Activated T-helper 1 cell treated with anti-CD3 and anti-CD28 coated beads, Interleukin-12 subunit alpha, Interleukin-12 subunit beta, Interleukin-2, Interleukin-4 antibody, amounts not matched to agents 30 ng/mL and 10 ng/mL and 1 ng/mL, durations not matched to agents 14 hours and 24 hours and 36 hours (primary cell): ENCODE measurements at places on chromosomes 4 and X. TPM values are rescaled to one million over a fixed set of nuclear protein-coding genes. Genes with fewer than 3 reads are reported as not detected.

GRCh38 chr4:154366956-154367355 is 124.6 kb downstream of the DCHS2 start:
- DNase-seq: no peak
- peaks cover 21% of the 10 kb centered on the region for H3K4me1 ChIP-seq
- no peaks in the 10 kb centered on the region for H3K36me3 ChIP-seq
- no peak overlapping the region for H3K27ac ChIP-seq

Gene PHKA1
- 7.5 TPM in 2 replicates for total RNA-seq

Gene P2RY10
- 34.6 and 44.9 TPM in 2 replicates for total RNA-seq

Gene DOCK11
- 28.6 and 30.1 TPM in 2 replicates for total RNA-seq

Gene USP17L10
- not detected in 2 replicates for total RNA-seq

Gene ANKRD50
- total RNA-seq: 0.03 and 0.12 TPM in 2 replicates

Gene SYN1
- 0.21 and 0.22 TPM in 2 replicates for total RNA-seq

- no peak overlapping the region for H3K4me3 ChIP-seq
- no peaks in the 10 kb centered on the region for H3K27me3 ChIP-seq
- no peak overlapping the region for H3K27ac ChIP-seq
- H3K4me1 ChIP-seq: peaks cover 8% of the 10 kb centered on the region
Observed at GRCh38 chr4:53076374-53076958, 214.3 kb downstream of the RASL11B start.

Gene ADH1B
- total RNA-seq: not detected in 2 replicates

Gene ITIH6
- not detected in 2 replicates for total RNA-seq

Gene YY2
- 2.2 and 2.3 TPM in 2 replicates for total RNA-seq

Gene SYTL4
- not detected in 2 replicates for total RNA-seq

GRCh38 chrX:132692066-132692465 is 203.2 kb upstream of the MBNL3 start:
- no peak for DNase-seq
- H3K4me1 ChIP-seq: no peaks in the 10 kb centered on the region
- H3K4me3 ChIP-seq: no peak overlapping the region
- peaks cover 7% of the 10 kb centered on the region for H3K27me3 ChIP-seq
- H3K27ac ChIP-seq: no peak overlapping the region
- no peaks in the 10 kb centered on the region for H3K36me3 ChIP-seq

DNA sequence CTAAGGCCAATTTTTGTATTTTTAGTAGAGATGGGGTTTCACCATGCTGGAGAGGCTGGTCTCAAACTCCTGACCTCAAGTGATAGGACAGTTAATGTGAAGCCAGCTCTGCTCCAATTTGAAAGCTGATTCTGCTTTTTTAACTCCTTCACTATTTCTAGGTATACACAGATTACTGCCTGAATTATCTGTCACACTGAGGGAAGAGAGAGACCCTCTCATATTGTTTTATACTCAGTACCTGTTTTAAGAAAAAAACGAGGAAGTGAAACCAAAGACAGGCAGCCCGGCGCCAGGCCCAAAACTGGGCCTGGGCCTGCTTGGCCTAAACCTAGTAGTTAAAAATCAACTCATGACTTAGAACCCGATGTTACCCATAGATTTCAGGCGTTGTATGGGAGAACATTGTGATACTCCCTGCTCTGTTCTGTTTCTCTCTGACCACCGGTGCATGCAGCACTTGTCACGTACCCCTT is 1601.5 kb upstream of the PCDH10 start:
- no peaks in the 10 kb centered on the region for H3K27me3 ChIP-seq
- H3K4me3 ChIP-seq: no peak overlapping the region
- DNase-seq: no peak
- H3K4me1 ChIP-seq: no peaks in the 10 kb centered on the region

Gene ARSJ
- not detected in 2 replicates for total RNA-seq

DNA sequence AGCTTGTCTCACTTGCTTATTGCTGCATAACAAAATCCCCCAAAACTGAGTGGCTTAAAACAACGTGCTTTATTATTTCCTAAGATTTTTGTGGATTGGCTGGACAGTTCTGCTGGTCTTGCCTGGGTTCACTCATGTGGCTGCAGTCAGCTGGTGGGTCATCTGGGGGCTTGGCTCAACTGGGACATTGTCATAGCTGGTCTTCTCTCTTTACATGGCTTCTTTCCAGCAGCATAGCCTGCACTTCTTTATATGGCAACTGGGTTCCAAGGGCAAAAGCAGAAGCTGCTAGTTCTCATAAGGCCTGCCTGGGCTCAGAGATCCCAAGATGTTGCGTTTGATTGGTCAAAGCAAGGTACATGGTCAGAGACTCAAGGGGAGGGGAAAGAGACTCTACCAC is 33.7 kb upstream of the STAG2 start:
- H3K4me1 ChIP-seq: no peaks in the 10 kb centered on the region
- DNase-seq: no peak
- no peaks in the 10 kb centered on the region for H3K36me3 ChIP-seq
- H3K27ac ChIP-seq: no peak overlapping the region
- no peaks in the 10 kb centered on the region for H3K27me3 ChIP-seq

- no peak overlapping the region for H3K27ac ChIP-seq
- no peak overlapping the region for H3K4me3 ChIP-seq
- no peaks in the 10 kb centered on the region for H3K36me3 ChIP-seq
- DNase-seq: no peak
- no peaks in the 10 kb centered on the region for H3K27me3 ChIP-seq
Observed at GRCh38 chr4:165834116-165834515, 38.9 kb upstream of the TLL1 start.

- DNase-seq: no peak
- no peaks in the 10 kb centered on the region for H3K36me3 ChIP-seq
- no peak overlapping the region for H3K4me3 ChIP-seq
- H3K27ac ChIP-seq: no peak overlapping the region
- no peaks in the 10 kb centered on the region for H3K4me1 ChIP-seq
Observed at GRCh38 chrX:16702700-16703599, 9.5 kb downstream of the CTPS2 start.

GRCh38 chr4:1385373-1386340 is 20.6 kb downstream of the NKX1-1 start:
- H3K27ac ChIP-seq: no peak overlapping the region
- H3K4me1 ChIP-seq: no peaks in the 10 kb centered on the region
- DNase-seq: no peak

Gene TEX13D
- 0.05 TPM in 1 of 2 replicates, not detected in the other for total RNA-seq

Gene TMPRSS11A
- not detected in 2 replicates for total RNA-seq

GRCh38 chr4:54213001-54213400 is 16.1 kb upstream of the PDGFRA start:
- no peak for DNase-seq
- H3K4me3 ChIP-seq: no peak overlapping the region
- H3K36me3 ChIP-seq: no peaks in the 10 kb centered on the region
- H3K4me1 ChIP-seq: peaks cover 4% of the 10 kb centered on the region
- H3K27ac ChIP-seq: no peak overlapping the region
- peaks cover 15% of the 10 kb centered on the region for H3K27me3 ChIP-seq

Gene RNF128
- not detected in 2 replicates for total RNA-seq

DNA sequence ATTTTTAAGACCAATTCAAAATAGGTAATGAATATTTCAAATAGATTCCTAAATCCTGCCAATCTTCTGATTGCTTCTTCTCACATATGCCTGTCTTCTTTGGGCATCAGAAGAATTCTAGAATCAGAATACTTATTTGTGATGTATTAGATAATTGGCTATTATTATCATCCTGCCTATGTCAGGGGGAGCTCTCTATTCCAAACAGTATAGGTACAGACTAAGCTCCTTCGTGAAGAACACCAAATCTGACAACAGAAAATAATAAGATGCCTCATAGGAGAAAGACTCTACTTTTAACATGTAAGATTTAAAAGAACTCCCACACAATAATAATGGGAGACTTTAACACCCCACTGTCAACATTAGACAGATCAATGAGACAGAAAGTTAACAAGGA is at the start of gene IQCM:
Gene IQCM, minus strand, starts transcription at position 101 of the 400 bp plus-strand sequence. CDS start 73,152 bp downstream, outside the sequence.
- no peaks in the 10 kb centered on the region for H3K4me1 ChIP-seq
- H3K27ac ChIP-seq: no peak within 1 kb of the TSS
- DNase-seq: no peak

GRCh38 chr4:74055096-74055495 is 16.6 kb upstream of the CXCL3 start:
- no peak overlapping the region for H3K27ac ChIP-seq
- H3K4me1 ChIP-seq: no peaks in the 10 kb centered on the region
- DNase-seq: no peak
- H3K36me3 ChIP-seq: no peaks in the 10 kb centered on the region

Gene FGF5
- 0.05 TPM in 1 of 2 replicates, not detected in the other for total RNA-seq

DNA sequence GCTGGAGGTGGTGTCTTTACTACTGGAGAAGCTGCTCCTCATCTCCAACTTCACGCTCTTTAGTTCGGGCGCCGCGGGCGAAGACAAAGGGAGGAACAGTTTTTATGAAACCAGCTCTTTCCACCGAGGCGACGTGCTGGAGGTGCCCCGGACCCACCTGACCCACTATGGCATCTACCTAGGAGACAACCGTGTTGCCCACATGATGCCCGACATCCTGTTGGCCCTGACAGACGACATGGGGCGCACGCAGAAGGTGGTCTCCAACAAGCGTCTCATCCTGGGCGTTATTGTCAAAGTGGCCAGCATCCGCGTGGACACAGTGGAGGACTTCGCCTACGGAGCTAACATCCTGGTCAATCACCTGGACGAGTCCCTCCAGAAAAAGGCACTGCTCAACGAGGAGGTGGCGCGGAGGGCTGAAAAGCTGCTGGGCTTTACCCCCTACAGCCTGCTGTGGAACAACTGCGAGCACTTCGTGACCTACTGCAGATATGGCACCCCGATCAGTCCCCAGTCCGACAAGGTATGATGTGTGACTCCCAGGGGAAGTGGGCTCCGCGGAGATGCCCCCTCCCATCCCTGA is 634 bp downstream of the LRAT start:
- H3K27ac ChIP-seq: no peak overlapping the region
- H3K4me3 ChIP-seq: peak overlapping the region; percentile 85
- no peaks in the 10 kb centered on the region for H3K36me3 ChIP-seq

Gene AKAP4
- total RNA-seq: not detected in 2 replicates

GRCh38 chr4:41657561-41657960 is 91.0 kb downstream of the PHOX2B start:
- H3K27me3 ChIP-seq: peaks cover 2% of the 10 kb centered on the region
- no peak for DNase-seq
- H3K27ac ChIP-seq: no peak overlapping the region
- no peak overlapping the region for H3K4me3 ChIP-seq
- H3K4me1 ChIP-seq: no peaks in the 10 kb centered on the region
- H3K36me3 ChIP-seq: no peaks in the 10 kb centered on the region

GRCh38 chrX:140141444-140142029 is 176.2 kb upstream of the CXorf66 start:
- H3K27ac ChIP-seq: no peak overlapping the region
- no peaks in the 10 kb centered on the region for H3K4me1 ChIP-seq
- DNase-seq: no peak
- no peak overlapping the region for H3K4me3 ChIP-seq
- no peaks in the 10 kb centered on the region for H3K36me3 ChIP-seq

GRCh38 chr4:96228463-96228862 is 388.6 kb downstream of the PDHA2 start:
- H3K4me1 ChIP-seq: no peaks in the 10 kb centered on the region
- DNase-seq: no peak
- H3K27ac ChIP-seq: no peak overlapping the region
- no peaks in the 10 kb centered on the region for H3K36me3 ChIP-seq
- H3K4me3 ChIP-seq: no peak overlapping the region

- H3K4me3 ChIP-seq: no peak overlapping the region
- no peak for DNase-seq
- H3K4me1 ChIP-seq: no peaks in the 10 kb centered on the region
- no peaks in the 10 kb centered on the region for H3K36me3 ChIP-seq
- peaks cover 2% of the 10 kb centered on the region for H3K27me3 ChIP-seq
Observed at GRCh38 chrX:47091149-47091775, 13.0 kb downstream of the RGN start.

Gene CT45A2
- total RNA-seq: not detected in 2 replicates

- H3K4me1 ChIP-seq: no peaks in the 10 kb centered on the region
- DNase-seq: peak; percentile 15
- peaks cover 4% of the 10 kb centered on the region for H3K36me3 ChIP-seq
- no peaks in the 10 kb centered on the region for H3K27me3 ChIP-seq
- no peak overlapping the region for H3K4me3 ChIP-seq
- H3K27ac ChIP-seq: no peak overlapping the region
Observed at GRCh38 chr4:150867148-150867547, 147.9 kb downstream of the LRBA start.

Gene FMR1NB
- total RNA-seq: not detected in 2 replicates

Gene GYPE
- total RNA-seq: 0.16 TPM in 1 of 2 replicates, not detected in the other

Gene SAGE1
- not detected in 2 replicates for total RNA-seq

DNA sequence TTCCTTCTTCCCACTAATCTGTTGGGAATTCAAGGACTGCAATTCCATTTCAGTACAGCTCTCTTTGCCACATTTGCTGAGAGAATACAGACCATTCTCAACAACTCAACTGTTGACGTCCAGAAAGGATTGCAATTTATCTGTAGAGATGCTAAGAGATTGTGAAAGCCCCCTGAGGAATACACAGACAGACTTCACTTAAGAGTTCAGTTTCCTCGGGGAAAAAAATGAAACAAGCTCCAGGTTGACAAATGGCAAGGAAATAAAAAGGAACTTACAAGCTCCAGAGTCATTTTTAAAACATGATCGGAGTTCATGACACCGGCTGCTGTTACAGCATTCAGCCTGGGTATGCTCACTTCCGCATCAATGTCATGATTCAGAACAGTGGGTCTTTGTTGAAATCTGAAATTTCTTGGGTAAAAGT is 13.8 kb downstream of the TLR10 start:
- no peak for DNase-seq
- no peak overlapping the region for H3K4me3 ChIP-seq
- H3K4me1 ChIP-seq: peaks cover 4% of the 10 kb centered on the region

Gene GAGE12G
- not detected in 2 replicates for total RNA-seq

- H3K27me3 ChIP-seq: no peaks in the 10 kb centered on the region
- no peak overlapping the region for H3K27ac ChIP-seq
- no peak for DNase-seq
- no peaks in the 10 kb centered on the region for H3K4me1 ChIP-seq
- peaks cover 12% of the 10 kb centered on the region for H3K36me3 ChIP-seq
Observed at GRCh38 chr4:56958111-56958517, 19.3 kb downstream of the NOA1 start.

Gene XAGE1B
- not detected in 2 replicates for total RNA-seq

GRCh38 chrX:149563359-149563758 is 13.6 kb upstream of the HSFX3 start:
- DNase-seq: no peak
- H3K4me3 ChIP-seq: no peak overlapping the region
- no peaks in the 10 kb centered on the region for H3K36me3 ChIP-seq
- no peaks in the 10 kb centered on the region for H3K4me1 ChIP-seq

DNA sequence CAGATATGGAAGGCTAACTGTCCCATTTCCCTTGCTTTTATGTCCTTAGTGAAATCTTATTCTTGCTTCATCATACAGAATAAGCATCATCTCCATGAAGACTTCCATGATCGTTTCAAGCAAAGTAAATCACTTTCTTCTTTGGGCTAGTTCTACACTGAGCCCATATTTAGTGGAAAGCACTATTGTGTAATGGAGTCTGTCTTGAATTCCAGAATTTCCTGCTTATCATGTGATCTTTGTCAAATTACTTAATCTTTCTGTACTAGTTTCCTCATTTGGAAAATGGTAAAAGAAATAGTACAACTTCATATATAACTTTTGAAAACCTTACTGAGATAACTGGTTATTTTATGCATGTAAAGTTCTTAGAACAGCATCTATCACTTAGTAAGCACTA is 7.6 kb downstream of the ANAPC10 start:
- no peak overlapping the region for H3K27ac ChIP-seq
- no peak overlapping the region for H3K4me3 ChIP-seq
- no peak for DNase-seq
- H3K36me3 ChIP-seq: peaks cover 59% of the 10 kb centered on the region

- H3K27ac ChIP-seq: no peak overlapping the region
- no peak for DNase-seq
- no peaks in the 10 kb centered on the region for H3K4me1 ChIP-seq
- no peaks in the 10 kb centered on the region for H3K36me3 ChIP-seq
- H3K27me3 ChIP-seq: no peaks in the 10 kb centered on the region
Observed at GRCh38 chrX:136999024-136999423, 34.8 kb downstream of the GPR101 start.
